ENCODE measurements at places on chromosomes 13 and 19. TPM values are rescaled to one million over a fixed set of nuclear protein-coding genes. Genes with fewer than 3 reads are reported as not detected.

KIR2DL4 gene
- polyA plus RNA-seq: 0.10 TPM

CGB8 gene
- not detected for polyA plus RNA-seq

PLK5 gene
- 0.09 TPM for polyA plus RNA-seq

ERICH4 gene
- not detected for polyA plus RNA-seq

POU4F1 gene
- polyA plus RNA-seq: not detected

YJEFN3 gene
- polyA plus RNA-seq: 3.6 TPM

PIP5K1C gene
- 16.3 TPM for polyA plus RNA-seq

Data from lung (tissue), 17 donors.